Fibroblast of pulmonary artery (primary cell): ENCODE measurements at places on chromosomes 7 and 10.

DNA sequence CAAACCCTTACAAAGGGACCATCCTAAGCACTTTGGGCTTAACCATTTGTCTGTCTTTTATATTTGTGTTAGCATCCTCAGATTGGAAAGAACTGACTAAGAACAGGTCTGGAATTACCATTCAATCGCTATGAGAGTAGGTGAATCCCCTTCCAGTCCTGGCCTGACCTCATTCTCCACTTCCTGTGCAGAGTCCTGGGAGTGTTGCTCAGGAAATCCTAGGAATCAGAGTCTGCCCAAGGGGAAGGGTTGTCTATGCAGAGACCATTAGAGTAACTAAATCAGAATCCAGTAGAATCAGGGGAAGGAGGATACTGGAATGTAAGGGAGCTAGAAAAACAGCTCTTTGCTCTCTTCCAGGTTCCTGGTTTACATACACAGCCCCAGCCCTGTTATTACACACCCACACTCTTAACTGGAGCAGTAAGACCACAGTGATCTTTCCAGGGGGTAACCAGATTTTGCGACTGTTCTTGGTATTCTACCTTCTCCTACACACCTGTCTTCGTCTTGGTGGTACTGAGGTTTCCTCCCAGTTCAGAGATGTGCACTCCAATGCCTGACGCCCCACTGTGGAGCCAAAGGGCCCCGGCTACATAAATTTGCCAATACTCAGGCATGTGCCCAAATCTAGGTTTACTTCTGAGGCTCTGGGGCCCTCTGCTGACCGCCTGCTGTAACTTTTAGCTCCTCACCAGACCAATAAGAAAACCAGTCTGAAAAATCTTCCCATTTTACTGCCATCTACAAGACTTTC, 103.7 kb downstream of the RNF216 start:
- peak; percentile 83 for DNase-seq

DNA sequence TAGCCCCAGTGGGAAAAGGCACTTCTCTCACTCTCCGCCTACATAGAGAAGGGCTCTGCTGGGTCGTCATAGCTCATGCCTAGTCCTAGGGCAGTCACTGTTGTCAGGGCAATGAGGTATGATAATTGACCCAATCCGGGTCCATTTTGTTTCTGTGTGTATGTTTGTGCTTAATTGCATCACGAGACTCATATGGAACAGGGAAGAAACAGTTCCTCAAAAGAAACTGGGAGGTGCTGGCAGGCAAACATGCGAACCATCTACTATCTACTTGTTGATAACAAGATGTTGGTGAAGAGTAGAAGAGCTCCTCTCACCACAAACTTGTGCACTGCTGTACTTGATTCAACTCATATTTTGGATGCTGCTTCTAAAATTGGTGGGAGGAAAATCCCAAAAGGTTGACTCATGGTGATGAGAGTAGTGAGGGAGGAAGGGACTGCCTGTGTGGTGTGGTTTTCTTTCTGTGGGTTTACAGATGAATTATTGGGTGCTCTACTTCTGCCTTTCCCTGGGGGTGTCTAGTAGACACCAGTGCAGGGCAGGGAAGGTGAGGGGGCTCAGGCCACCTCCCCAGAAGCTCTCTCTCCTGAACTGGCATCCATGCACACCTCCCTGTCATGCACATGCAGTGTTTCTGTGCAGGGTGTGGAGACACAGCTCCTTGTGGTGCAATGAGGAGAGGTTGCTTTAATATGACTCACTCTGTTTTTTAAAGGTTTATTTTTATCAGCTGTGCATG, 29.4 kb downstream of the LSMEM1 start:
- peak; percentile 66 for DNase-seq

GRCh38 chr7:117889611-117890010, 16.4 kb upstream of the CTTNBP2 start:
- no peak for DNase-seq

DNA sequence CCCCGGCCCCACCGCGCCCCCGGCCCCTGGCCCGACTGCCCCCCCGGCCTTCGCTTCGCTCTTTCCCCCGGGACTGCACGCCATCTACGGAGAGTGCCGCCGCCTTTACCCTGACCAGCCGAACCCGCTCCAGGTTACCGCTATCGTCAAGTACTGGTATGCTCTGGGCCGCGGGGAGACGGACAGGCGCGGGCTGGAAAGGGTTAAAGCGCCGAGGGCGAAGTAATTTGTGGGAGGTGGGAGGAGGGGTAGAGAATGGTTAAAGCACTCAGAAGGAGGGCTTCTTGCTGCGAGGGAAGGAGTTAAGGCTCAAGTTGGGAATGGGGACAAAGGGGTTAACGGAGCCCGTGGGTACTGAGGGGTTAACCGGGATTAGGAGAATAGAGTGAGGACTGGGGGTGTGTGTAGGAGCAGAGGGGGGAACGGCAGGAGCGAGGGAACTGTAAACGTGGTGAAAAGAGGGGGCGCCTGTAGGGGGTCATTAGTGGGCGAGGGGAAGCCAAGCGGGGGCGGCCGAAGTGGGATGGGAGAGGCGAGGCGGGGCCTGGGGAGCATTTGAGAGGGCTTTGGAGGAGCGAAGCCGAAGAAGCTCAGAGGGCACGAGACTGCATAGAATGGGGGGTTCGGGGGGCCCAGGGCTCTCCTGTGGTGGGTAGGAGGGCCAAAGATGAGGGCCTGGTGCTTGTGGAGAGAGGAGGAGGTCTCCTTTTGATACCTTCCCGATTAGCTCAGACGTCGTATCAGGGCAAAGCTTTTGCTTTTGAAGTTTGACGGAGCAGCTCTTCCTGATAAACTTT, 605 bp downstream of the SUFU start:
- DNase-seq = no peak

DNA sequence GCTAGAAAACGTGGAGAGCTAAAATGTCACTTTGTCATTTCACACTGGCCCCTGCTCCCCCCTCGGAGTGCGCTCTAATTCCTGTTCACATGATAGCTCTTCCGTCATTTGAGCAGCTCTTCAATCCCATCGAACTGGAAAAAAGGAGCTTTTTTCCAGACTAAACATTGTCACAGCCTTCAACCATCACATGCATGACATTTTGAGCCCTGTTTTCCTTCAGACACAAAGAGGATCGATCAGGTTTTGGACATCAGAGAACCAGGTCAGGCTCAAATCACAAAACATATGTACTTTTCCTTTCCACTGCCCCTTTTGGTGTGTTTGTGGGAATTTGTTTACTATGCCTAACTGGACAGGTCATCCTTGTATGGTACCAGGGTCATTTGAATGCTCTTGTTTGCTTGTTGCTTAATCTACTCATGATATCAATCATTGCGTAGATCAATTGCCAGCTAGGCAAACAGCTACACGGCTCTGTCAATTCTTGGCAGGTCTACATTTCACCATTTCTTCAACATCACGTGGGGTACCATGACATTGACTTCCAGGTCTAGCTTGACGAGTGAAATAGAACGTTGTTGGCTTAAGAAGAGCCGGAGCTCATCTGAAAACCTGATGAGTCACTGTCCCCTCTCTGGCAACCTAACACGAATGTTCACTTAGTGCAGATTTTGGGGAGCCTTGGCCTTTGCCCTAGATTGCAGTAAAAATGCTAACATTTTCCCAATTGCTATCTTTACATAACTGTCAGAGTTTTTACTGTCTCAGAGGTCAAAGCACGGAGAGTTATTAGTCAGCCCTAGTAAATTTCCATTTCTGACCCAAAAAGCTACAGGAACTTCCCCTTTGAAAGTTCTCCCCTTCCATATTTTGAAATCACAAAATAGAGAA, 87.3 kb downstream of the LYZL2 start:
- no peak for DNase-seq

DNA sequence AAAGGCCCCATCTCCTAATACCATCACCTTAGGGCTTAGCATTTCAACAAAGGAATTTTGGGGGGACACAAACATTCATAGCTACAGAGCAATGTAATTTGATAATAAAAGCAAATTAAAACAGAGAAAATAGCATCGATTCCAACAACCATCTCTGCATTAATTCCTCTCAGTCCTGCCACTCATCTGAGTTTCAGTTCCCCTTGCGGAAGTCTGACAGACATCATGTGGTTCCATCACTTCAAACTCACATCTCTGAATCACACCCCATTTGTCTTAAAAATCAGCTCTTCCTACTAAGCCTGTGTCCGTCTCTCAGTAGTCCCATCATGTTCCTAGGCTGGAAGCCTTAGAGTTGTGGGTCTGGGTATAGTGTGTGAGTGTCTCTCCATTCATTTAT, 3.6 kb downstream of the ADCK2 start:
- DNase-seq = no peak

GRCh38 chr7:43511029-43511428, 71.9 kb upstream of the STK17A start:
- DNase-seq = no peak

DNA sequence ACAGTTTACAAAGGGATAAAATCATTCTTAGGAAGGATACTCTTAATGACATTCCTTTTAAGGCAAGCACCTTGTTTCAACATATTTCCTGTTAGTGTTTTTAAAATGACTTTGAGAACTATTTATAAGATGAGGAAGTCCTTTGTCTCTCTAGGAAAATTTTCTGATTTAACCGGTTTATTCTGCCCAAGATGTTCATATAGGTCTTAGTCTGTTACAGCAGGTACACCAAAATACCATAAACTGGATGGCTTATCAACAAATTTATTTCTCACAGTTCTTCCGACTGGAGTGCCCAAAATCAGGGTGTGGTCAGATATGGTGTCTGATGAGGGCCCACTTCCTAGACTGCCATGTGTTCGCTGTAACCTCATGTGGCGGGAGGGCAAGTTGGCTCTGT, 77.9 kb downstream of the GSAP start:
- peak; percentile 22 for DNase-seq

- DNase-seq = no peak
Measured at GRCh38 chr7:80643336-80643915, 5.0 kb downstream of the CD36 start.

DNA sequence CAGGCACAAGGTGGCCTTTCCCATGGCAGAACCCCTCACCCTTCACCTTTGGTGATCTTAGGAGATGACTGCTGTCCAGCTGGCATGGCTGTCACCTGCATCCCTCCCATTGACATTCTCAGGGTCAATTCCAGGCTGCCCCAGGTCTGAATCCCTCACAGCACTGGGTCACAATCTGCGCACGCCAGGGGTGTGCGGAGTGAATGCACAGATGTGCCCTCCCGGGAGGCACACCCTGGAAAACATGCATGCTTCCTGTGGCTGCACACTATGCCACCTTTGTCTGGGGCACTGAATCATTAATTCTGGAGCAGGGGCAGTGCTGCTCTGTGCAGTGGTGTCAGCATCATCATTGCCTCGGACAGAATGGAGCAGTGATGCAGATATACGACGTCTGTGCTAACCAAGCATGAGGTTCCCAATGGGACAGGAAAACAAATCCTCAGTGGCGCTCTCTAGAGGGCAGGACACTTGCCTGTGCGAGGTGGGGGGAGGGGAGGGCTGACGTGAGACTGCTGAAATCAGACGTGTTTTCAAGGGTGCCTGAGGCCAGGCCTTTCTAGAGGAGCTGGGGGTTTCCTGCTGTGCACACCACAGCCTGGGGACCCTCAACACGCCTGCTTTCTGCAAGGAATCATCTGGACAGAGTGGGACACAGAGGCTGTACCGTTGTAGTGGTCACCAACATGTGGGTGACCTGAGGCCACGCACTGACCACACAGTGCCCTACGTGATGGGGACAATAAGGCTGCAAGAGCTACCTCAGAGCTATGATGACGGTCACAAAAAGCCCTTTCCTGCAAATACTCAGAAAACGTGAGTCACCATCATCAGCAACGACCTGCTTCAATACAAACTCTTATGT, 77.9 kb downstream of the HIPK2 start:
- no peak for DNase-seq

DNA sequence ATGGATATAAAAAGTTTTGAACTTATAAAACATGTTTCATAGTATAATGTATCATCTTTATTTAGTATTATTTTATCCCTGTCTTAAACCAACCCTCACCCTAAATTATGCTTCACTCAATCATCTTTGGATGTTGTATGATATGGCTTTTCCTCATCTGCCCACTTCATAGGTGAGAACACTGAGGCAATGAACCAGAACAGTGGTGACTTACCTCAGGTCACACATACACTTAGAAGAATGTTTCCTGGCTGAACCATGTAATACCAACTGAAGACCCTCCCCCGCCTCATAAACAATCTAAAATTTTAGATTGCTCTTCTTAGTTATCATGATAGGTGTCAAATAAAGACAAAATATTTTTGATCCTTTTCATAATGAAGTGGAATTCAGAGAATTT, 22.6 kb upstream of the STOX1 start:
- DNase-seq = no peak

DNA sequence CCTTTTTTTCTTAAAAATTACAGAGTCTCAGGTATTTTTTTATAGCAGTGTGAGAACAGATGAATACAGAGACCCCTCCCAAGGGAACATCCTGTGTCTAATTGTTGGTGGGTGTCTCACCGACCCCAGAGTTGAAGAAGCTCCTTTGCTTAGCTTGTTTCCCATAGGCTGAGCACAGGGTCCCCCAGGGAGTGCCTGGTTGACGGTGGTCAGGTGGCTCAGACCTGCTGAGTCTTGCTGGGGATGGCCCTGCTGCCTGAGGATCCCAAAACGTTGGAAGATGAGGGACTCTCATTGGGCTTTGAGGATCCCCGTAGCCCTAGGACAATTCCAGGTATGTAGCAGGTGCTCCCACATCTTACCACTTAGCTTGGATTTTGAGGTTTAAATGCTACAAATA, 19.5 kb downstream of the SCART1 start:
- DNase-seq = no peak

GRCh38 chr10:101467286-101467770, 113.4 kb downstream of the BTRC start:
- DNase-seq = peak; percentile 81

DNA sequence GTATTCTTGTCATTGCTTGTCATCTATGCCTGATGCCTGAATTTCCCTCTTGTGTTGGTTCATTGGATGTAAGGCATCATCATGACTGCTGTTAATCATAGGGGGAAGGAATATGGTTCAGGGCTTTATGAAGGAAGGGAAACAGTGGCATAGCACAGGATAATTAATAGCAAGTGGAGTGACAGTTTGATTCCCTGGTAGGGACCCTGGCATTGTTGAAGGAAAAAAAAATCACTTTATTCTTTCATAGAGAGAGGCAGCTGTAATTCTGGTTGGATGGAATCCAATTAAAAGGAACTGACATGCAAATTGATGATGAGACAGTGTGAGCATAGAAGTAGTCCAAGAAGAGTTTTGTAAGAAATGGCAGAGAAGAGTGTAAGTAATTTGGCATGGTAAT, 121.4 kb downstream of the AUTS2 start:
- no peak for DNase-seq

GRCh38 chr7:103391976-103392375, 44.5 kb downstream of the PSMC2 start:
- DNase-seq = no peak

DNA sequence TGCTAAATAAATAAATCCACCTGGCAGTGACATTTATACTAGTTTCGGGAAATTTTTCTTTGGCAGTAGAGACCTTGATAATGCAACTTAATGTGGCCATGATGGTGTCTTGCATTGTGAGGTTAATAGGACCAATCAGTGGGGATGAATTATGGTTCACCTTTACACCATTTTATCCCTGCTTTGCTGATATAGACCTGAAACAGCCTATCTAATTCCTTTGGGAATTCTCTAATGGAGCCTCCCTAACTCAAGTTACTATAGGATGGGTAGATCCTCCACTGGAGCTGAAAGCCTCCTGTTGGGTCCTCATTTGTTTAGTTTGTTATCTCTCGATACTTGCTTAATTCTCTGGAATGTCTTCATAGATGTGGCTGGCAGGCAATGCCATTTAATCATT, 276.7 kb downstream of the CNTNAP2 start:
- DNase-seq = no peak
